ENCODE measurements at places on chromosomes 3 and 15.

DNA sequence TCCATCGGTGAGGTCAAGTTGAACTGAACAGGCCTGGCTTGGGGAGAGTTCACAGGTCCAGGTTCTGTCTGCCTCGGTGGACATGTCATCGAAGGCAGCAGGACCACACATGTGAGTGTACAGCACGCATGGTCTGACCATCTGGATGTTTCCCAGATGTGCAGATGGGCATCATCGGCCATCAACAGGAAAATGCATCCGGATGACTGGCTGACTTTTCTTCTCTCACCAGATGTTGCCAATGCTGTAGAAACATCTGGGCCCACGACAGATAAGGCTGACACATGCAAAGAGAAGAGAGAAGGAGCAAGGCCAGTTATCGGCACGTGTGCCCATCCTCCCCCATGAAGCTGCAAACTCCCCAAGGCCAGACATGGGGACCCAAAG is 45.1 kb downstream of the NOX5 start:
- DNase-seq: no peak

DNA sequence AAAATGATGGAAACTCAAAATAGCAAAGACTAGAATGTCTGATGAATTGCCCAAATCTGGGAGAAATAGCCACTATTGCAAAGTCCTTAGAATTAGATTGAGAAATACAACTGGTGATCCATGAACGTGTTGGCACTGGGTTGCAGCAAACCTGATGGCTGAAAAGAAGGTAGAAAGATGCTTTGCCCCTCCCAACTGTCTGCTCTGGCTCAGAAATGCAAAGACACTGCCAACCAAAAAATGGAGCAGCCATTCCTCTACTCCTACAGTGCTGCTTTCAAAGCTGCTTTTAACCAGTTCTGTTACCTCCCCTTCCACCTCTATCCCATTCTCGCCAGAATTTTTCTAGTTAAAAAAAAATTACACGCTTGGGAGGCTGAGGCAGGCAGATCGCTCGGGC is 60.7 kb downstream of the CPA3 start:
- no peak for DNase-seq

- no peak for DNase-seq
These were observed 124.1 kb downstream of the DGKG start for GRCh38 chr3:186237915-186238314.

DNA sequence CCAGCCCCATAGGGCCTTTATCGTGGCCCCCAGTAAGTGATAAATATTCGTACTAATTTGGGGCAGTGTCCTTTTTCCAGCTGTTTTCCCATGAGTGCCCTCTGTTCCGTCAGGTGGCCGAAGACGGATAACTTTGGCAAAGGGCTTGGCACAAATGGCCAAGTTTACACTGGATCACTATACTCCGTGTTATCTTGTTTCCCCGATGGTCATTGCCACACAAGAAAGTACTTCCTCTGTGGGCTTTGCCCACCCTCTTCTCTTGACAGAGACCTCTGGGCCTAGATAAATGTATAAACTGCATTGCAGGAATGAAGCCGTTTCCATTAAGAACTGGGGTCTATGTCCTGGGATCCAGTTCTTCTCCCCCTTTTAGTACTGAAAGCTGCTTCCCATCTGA is 39.1 kb downstream of the SMAD3 start:
- DNase-seq: no peak

- no peak for DNase-seq
These were observed 594.2 kb downstream of the ZBBX start for GRCh38 chr3:166785876-166786275.

DNA sequence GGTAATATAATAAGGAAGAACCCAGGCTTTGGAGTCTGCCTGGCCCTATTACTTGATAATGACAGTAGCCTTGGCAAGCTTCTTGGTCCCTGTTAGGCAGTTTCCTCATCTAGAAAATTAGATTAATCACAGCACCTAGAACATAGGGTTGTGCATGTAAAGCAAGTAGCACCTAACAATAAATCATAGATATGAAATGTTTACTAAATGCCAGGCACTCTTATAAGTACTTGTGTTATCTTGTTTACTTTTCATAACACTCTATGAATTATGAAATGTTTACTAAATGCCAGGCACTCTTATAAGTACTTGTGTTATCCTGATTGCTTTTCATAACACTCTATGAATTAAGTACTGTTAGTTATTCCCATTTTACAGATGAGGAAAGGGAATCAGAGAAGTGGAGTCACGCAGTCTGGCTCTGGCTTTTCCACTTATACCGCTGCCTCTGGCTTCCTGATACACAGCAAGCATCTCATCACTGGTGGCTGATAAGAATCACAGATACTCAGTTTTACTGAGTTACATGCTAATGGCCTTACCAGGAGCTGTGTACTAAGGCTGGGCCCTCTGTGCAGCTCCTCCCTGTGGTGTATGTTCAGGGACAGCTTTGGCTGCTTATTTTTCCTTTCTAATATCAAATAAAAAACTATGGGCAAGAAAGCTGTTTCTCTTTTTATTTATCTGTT is 123.4 kb downstream of the FEZF2 start:
- DNase-seq: no peak

DNA sequence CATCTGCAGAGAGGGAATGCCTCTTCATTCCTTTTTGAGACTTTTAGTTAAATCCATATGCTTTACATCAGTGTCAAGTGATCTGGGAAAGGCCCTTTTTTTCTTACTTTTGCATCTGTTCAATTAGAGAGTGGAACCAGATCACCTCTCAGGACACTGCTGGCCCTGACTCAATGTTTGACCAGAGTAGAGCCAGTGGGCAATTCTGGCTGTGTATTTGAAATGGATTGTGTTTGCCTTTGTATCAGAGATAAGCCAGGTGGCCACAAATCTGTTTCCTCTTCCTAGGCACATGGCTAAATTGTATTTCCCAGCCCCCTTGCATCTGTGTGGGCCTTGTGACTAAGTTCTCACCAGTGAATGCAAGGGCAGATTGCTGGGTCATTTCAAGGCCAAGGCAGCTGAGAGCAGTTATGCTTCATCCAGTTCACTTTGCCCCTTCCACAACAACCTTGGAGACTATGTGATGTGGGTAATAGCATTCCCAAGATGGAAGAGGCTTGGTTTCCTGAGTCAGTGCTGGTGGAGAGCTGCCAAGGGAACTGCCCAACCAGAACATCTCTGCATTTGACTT is 75.6 kb upstream of the CACNA2D3 start:
- no peak for DNase-seq

DNA sequence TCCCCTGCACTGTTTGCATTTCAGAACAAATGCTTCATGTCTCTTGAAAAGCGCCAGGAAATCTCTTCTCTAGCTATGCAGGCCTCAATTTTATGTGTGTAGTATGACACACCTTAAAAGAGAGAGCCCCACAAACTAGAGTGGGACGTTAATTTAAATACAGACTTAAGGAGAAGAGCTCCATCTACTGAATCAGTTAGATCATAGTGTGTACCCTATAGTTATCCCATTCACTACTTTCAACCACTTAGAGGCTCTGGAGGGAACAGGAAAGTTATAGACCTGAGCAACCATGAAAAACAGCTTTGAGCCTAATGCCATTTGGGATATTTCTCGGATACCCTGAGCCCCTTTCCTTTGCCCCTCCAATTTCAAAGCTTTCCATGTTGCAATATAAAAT is 153.7 kb downstream of the TIGIT start:
- DNase-seq: no peak

- DNase-seq: no peak
These were observed 34.5 kb upstream of the CHST2 start for GRCh38 chr3:143084856-143085731.

- DNase-seq: no peak
These were observed 91.4 kb upstream of the PLCL2 start for GRCh38 chr3:16793321-16793720.

- no peak for DNase-seq
These were observed 357.3 kb downstream of the ZBTB20 start for GRCh38 chr3:114789803-114790202.

- DNase-seq: peak; percentile 18
These were observed 178.8 kb downstream of the KLHL25 start for GRCh38 chr15:85615930-85616329.

DNA sequence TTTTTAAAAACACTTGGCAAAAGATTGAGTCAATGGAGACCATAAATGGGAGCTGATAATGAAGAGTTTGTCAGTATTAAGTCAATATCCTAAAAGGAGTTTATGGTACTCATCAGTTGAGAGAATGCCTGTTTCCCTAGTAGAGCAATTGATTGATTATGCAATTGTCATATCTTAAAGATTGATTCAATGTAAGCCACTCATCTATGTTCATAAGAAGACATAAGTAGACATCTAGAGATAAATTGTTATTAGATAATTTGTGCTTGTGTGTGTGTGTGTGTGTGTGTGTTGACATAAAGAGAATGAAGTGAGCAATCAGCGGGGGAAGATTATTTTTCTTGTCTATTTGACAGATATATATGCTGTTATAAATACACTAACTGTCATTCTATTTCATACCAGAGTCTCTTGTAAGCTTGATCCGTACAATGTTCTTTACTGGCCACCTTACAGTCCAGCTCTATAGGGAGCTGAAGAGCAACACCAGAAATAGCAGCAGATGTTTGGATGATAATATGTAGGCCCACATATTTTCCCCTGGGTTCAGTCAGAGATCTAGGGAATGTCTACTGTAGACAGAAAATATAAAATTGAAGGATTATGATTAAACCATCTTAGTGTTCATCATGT is 848.6 kb upstream of the EPHA6 start:
- no peak for DNase-seq

GRCh38 chr3:136783708-136784191 is 31.6 kb upstream of the STAG1 start:
- DNase-seq: no peak

Measured in CD4-positive, alpha-beta memory T cell (primary cell).